ENCODE measurements at places on chromosomes 7 and 10.
A peak's percentile ranks its signal among the peaks of the same experiment; 100 is the strongest.

- DNase-seq: no peak
Observed at GRCh38 chr10:114223066-114223465, 16.0 kb upstream of the VWA2 start.

- no peak for DNase-seq
Observed at GRCh38 chr7:126403040-126403439, 849.7 kb downstream of the GRM8 start.

- DNase-seq: no peak
Observed at GRCh38 chr7:158125091-158125490, 462.5 kb downstream of the PTPRN2 start.

DNA sequence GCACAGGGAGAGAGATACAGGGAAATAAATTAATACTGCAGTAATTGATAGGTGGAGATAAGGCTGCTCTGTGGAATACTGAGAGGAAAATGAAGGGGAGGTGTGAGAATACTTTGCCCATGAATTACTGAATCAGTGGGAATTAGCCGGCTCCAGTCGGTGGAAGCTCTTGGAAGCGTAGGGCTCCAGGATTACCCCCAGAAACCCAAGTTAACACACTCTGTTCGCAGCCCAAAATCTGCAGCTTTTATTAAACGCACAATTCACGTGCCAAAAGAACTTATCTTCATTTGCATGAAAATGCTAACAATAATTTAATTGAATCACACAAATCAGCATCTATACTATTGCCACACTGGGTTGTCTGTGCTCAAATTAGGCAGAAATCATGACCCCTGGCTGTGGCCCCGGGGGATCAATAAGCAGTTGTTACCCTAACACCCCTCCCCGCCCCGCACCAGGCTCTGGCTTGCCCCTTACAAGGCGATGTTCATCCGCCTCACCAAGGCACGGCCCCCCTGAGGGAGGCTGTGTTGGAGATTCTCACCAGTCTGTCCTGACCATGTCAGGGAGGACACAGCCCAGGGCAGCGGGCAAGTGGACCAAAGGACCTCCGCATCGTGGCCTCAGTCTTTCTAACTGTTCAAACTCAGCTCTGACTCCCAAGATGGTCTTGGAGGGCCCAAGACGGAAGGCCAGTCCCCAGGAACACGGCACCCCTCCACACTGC is 48.4 kb upstream of the MGMT start:
- no peak for DNase-seq

- peak; percentile 50 for DNase-seq
Observed at GRCh38 chr10:35447693-35448407, 111.5 kb downstream of the CCNY start.

GRCh38 chr7:28062197-28062991 is 118.2 kb downstream of the JAZF1 start:
- peak; percentile 72 for DNase-seq

DNA sequence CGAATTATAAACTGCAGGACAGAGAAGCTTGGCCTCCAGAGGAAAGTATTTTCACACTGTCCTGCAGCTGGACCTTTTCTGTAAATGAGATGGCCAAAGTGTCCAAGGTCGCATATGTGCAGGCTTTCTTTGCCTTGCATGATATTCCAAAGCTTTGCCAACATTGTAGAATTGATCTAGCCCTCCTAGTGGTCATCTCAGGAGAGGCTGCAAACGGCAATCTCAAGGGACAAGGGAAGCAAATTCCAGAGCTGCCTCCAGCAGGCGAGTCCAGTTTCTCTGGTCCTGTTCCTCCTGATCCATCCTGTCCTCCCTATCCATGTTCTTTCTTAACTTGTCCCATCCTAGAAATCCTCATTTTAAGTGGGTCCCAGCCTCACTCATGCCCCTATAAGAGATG is 373.4 kb upstream of the PCDH15 start:
- DNase-seq: no peak

- no peak for DNase-seq
Observed at GRCh38 chr7:87498893-87499292, 23.4 kb upstream of the ABCB4 start.

DNA sequence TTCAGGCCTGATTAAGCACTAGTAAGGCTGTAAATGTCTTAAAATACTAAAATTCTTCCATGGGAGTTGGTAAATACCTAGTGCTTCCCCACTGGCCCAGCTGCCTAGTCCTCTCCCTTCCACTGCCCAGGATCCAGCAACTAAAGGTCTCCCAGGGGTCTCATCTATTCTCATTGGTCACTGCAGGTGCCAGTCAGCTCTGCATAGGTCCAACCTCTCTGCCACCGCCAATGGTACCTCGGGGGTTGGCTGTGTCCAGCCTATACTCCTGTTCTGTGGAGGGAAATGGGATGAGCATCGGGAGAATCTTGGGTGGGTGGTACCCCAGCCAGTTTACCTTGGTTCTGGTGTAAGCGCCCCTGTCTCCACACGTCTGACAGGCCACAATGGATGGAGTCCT is 6.1 kb upstream of the CREB5 start:
- peak; percentile 29 for DNase-seq
